ENCODE measurements at places on chromosomes 3 and 15. TPM values are rescaled to one million over a fixed set of nuclear protein-coding genes. Genes with fewer than 3 reads are reported as not detected.

RTP1 gene
- not detected for total RNA-seq

ALDH1A3 gene
- 24.9 TPM for total RNA-seq

HIGD2B gene
- total RNA-seq = not detected

FBXO22 gene
- total RNA-seq = 21.4 TPM

ACTC1 gene
- 13,701 TPM for total RNA-seq

JAGN1 gene
- 14.1 TPM for total RNA-seq

CCR3 gene
- total RNA-seq = not detected

GRCh38 chr3:52690560-52690959, 4.7 kb downstream of the GNL3 start:
- DNase-seq = no peak

- no peak for DNase-seq
Measured at GRCh38 chr15:45268135-45268534, 16.1 kb downstream of the SLC28A2 start.

- DNase-seq = no peak
Measured at GRCh38 chr3:23971684-23972083, 26.6 kb downstream of the NR1D2 start.

DNA sequence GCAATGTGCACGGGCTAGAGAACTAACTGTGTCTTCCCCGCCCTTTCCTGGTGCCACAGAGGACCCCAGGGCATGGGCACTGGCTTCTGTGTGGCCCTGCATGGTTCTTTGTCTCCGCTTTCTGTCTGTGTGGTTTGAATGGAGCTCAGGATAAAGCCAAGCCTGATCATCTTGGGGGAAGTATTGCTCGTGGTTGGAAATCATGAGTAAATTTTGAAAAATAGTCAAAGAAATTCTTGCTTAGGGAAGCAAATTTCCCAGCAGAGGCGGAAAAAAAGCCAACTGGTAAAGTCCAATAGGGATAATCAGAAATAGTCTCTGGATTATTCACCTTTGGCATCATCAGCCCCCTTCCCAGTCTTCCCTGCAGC, 55.4 kb downstream of the MAGEF1 start:
- no peak for DNase-seq

DNA sequence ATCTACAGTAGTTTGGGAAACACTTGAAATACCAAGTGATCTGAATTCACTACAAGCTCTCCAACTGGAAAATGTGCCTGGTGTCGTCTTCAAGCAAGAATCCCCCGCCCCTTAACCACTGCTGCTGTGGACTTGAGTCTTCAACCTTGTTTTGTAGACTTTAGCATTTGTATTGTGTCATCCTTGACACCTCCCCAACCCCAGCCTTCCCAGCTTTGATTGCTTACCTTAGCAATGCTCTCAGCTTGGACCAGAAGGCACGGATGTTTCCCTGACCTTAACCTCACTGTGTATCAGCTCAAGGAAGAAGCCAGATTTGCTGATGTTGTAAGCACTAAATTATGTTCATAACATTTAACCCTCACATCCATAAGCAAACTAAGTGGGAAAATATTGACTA, 146.4 kb downstream of the IGF1R start:
- no peak for DNase-seq

DNA sequence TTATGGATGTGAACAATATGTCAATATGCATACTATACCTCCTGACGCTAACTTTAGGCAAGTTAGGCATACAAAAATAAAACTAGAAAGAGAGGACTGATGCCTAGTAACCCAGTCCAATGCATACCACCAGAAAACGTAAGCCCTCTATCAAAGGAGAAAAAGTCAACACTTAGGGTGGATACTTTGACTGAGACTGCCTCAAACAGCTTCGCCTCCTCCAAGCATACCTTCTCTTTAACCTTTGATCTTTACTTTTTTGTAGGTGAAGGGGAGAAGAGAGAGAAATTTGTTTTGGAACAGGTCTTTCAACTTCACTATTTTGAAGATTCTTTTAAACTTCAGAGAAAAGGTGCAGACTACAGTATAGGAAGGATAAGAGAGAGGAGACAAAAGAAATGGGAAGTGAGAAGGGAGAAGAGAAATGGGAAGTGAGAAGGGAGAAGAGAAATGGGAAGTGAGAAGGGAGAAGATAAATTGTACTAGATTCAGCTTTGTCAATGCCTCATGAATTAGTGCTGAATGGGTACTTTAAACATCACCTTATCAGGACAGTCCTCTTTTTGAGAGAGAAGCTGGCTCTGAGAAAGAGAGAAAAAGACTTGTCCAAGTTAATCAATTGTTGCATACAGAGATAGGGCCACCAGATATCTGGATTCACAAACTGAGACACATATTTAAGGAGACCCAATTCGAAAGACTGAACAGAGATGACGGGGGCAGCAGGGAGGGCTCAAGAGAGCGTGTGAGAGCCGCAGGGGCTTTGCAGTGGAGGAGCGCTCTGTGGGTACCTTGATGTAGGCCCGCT, 1.0 kb downstream of the P3H2 start:
- DNase-seq = no peak

DNA sequence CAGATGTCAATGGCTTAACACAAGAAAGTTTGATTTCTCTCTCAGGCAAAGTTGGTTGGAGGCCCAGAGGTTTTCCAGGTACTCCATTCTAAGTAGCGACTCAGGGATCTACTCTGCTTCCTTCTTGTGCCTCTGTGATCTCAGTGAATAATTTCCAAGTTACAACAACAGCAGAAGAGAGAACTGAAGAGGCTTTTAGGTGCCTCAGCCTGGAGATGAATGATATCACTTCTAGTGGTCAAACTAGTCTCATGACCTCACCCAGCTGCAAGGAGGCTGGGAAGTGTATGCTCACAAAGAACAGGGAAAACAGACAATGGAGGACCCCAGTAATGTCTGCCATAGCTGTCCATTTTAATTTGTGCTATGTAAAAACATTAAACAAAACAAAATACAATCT, 4.6 kb upstream of the PRICKLE2 start:
- no peak for DNase-seq

DNA sequence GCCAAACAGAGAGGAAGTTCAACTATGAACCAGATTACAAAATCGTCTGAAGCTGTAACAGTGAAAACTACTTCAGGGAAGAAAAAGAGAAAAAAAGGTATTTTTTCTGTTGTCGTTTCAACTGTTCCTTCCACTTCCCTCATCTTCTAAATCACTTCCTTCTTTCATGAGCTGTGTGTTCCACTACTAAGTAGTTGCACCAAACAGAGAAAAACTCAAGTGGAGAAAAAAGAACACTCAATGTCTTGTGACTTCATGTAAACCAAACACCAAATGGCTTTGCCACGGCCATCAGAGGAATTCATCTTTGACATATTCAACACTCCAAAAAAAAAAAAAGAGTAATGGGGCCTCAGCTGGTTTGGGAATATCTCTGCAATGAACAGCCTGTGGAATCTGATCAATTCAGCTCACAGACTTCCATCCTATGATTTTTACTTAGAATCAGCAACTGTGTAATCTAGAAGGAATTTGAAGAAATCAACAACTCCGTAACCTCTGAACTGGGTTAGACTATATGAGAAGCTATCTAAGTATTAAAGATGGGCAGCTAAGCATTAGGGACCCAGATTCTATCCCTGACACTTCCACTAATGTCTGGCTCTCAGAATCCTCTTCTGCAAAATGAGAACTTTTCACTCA, 47.5 kb upstream of the RNF7 start:
- no peak for DNase-seq

- no peak for DNase-seq
Measured at GRCh38 chr15:96218623-96219455, 111.7 kb upstream of the NR2F2 start.

DNA sequence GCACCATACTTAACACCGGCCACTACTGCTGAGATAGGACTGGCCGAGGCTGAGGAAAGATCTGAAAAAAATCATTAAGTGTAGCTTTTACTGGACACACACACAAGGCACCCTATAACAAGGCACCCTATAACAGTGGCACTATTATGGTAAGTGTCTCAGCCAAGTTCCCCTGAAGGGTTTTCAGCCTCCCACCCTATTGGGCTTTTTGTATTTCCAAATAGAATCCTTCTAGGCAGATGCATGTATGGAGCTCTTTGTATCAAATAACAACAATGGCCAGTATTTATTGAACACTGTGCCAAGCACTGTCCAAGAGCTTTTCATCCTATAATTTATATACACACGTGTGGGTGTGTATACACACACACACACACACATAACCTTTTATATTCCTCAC, 6.7 kb upstream of the DNAJA4 start:
- no peak for DNase-seq

- DNase-seq = no peak
Measured at GRCh38 chr3:49161808-49162530, 4.2 kb downstream of the CCDC71 start.

DNA sequence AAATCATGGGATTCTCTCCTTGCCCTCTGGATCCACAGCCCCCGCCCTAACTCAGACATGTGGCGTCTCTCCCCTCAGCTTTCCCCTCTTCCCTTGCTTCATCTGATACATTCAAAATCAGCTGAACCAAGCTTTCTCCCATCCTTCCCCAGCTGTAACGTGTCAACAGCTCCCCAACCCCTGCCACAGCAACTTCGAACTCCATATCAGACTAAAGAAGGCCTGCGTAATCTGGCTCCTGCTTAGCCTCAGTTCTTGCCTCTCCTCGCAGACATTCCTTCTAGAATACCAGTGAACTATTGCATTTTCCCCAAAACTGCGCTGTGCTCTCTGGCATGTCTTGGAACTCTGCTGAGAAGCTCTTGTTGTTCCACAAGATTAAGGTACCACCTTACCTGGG, 18.3 kb downstream of the B4GALT4 start:
- DNase-seq = no peak

DNA sequence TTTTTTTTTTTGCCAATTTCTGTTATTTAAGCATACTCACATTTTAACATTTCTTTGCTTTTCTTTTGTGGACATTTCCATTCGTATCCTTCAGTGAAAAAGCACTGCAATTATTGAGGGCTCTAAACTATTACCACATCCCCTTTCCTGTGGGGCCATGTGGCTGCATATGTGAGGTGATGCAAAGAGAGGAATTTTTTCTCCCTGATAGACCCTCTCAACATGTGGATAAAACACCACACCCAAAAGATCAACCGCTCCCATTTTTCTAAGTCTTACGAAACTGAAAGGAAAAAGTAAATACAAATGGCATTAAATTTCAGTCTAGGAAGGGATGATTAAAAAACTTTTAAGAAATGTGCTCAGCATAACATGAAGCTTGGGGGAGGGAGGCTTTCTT, 68.8 kb downstream of the DNAJC13 start:
- DNase-seq = no peak

GRCh38 chr15:101178931-101179330, 72.9 kb downstream of the CHSY1 start:
- DNase-seq = no peak

GRCh38 chr3:14899993-14900618, 47.3 kb upstream of the NR2C2 start:
- no peak for DNase-seq

DNA sequence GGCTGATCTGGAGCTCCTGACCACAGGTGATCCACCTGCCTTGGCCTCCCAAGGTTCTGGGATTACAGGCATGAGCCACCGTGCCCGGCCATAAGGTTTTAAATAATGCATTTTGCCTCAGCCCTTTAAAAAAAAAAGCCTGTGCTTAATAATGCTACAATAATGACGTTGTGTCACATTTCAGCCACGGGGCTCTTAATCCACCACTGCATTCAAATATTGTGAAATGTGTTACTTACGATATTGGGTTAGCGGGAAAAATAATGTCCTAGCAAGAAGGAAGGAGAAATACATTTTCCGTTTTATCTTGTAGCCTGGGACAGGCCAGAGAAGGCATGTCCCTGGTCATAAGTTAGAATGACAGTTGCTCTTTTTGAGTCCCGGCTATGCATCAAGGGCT, 17.6 kb downstream of the PAQR5 start:
- DNase-seq = no peak

DNA sequence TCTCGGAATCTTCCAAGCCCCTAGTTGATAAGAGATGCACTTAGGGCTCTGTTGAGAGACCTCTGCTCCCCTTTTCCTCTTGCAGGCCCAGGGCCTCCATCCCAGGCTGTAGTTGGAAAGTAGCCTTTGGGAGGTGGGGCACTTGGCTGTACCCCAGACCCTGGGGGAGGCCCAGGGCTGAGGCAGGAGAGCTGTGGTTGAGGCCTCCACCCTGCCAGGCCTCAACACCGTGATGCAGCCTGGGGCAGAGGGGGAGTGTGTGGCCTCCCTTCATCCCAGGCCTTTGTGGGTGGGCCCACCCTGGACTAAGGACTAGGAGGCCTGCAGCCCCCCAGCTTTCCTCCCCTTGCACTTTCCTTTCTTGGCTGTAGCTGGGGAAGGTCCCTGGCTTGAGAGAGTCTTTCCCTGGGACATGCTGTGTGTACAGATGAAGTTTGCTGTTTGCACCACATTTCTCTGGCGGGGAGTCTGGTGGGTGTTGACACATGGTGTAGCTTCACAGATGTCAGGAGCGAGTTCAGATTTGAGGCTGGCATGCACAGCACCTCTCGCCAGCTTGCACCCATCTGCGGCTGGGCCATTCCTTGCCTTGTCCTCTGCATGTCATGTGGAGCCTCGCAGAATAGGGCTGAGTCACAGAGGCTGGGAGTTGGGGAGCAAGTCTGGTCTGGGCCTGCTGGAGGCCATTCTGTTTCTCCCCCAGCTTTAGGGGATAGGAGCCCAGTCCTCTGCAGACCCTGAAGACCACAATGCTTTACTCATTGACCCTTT, 13.7 kb downstream of the PLEKHO2 start:
- no peak for DNase-seq
